ENCODE measurements at places on chromosomes 5 and 9. TPM values are rescaled to one million over a fixed set of nuclear protein-coding genes. Genes with fewer than 3 reads are reported as not detected.

Gene OR2Y1
- not detected for total RNA-seq

Gene ZNF608
- 34.3 TPM for total RNA-seq

Gene SPATA31C2
- total RNA-seq, result 0.34 TPM

Gene STPG3
- total RNA-seq, result 0.18 TPM

DNA sequence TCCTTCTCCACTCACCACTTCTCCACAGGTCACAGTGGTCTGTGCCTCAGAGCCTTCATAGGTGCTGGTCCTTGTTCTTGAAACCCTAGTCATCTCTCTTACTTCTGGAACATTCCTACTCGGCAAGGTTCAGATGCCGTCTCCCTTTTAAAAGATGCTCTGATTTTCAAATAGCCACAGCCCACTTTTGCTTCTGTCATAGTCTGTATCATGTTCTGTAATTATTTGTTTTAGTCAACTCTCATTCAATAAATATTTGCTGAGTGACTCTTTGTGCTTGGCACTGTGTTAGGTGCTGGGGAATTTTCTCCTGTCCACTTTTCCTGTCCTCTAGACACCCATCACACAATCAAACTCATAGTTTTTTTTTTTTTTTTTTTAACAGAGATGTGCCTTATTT is 181.3 kb upstream of the IL12B start:
- no peak for DNase-seq

GRCh38 chr5:65413822-65414221 is 67.9 kb downstream of the ADAMTS6 start:
- DNase-seq, result no peak

GRCh38 chr9:71937070-71937625 is 25.7 kb downstream of the C9orf85 start:
- DNase-seq, result no peak

DNA sequence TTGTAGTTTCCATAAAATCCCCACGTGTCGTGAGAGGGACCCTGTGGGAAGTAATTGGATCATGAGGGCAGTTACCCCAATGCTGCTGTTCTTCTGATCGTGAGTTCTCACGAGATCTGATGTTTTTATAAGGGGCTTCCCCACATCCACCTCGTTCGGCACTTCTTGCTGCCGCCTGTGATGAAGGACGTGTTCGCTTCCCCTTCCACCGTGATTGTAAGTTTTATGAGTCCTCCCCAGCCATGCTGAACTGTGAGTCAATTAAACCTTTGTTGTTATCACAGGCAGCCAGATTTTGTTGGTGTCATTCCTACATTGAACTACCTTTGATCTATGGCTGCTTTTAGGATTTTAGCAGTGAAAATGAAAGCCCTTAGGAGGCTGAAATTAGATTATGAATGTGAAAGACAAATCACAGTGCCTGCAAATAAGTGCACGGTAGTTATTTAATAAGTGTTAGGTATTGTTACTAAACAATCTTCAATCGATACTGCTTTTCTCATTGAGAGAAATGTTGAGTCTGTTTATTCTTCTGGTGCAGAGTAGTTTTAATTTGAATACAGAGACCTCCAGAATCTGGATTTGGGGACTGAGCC is 68.0 kb upstream of the C6 start:
- DNase-seq, result no peak

DNA sequence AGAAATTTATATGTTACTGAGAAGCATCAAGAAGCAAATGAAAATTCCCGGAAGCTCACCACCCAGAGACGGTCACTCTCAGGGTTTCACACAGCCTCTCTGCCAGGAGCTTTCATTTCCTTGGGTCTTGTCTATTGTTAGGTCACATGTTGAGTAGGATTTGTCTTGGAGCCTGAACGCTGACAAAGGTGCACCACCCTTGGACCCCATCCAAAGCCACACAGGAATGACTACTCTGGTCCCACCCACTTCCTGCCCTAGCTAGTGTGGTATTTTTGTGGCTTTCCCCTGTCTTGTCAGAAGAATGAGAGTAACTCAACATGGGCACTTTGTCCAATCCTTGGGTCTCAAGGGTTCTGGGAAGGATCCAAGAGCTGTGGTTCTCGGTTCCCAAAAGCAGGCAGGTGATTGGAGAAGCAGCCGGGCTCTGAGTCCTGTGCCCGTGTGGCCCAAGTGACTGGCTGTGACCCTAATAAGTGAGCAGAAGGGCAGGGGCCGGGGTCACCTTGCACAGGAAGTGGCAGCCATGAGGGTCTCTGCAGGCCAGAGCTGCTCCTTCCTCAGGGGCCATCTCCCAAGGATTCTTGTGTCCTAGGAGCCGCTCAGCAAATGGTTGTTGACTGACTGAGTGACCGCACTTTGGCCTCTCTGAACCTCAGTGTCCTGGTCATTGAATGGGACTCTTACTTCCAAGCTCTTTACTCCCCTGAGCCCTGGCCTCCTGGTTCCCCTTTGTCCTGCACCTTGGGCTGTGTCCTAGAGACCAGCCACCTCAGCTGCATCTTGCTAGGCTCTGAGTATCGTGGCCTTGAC is 6.9 kb downstream of the FGD3 start:
- no peak for DNase-seq
